ENCODE measurements at places on chromosomes 1 and 21. TPM values are rescaled to one million over a fixed set of nuclear protein-coding genes. Genes with fewer than 3 reads are reported as not detected.

DNA sequence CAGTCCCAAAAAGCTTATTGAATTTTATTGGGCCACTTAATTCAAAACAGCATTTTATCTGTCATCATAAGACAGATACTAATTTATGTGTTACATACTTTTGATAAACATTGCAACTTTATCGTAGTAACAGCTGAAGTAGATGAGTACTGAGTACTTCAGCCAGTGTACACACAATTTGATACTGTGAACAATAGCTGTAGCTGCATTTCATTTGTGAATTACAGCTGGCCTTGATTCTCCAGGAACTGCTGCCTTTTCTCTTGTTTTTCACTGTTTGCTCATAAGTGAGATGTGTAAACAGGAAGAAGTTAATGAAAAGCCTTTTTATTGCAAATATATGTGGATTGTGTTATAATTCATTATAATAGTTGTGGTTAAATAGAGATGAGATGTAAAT lies 10.2 kb downstream of the UAP1 start:
- H3K4me3 ChIP-seq = no peak overlapping the region
- no peak for DNase-seq
- H3K36me3 ChIP-seq = peaks cover 10% of the 10 kb centered on the region

DNA sequence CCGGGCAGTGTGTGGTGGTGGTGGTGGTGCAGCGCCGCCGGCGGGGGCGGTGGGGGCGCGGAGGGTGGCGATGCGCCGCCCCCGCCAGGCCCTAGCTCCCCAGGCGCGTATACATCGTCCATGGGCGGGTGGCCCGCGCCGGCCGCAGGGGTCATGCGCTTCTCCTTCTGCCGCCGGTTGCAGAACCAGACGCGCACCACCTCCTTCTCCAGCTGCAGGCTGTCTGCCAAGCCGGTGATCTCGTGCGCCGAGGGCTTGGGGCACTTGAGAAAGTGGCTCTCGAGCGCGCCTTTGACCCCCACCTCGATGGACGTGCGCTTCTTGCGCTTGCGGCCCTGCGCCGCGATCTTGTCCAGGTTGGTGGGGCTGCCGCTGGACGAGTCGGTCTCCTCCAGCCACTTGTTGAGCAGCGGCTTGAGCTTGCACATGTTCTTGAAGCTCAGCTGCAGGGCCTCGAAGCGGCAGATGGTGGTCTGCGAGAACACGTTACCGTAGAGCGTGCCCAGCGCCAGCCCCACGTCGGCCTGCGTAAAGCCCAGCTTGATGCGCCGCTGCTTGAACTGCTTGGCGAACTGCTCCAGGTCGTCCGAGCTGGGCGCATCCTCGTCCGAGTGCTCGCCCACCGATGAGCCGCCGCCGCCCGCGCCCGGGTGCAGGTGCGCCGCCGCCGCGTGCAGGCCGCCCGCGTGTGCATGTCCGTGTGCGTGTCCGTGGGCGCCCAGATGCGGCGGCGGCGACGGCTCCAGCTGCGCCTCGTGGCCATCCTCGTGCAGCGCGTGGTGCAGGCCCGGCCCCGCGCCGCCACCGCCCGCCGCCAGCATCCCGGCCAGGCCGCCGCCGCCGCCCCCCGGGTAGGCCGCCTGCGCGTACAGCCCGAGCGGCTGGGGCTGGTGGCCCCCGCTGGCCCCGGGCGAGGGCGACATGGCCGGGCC lies 926 bp downstream of the POU3F1 start:
- peaks cover 54% of the 10 kb centered on the region for H3K4me1 ChIP-seq
- no peaks in the 10 kb centered on the region for H3K36me3 ChIP-seq
- H3K27ac ChIP-seq = peak overlapping the region; percentile 71
- no peak for DNase-seq
- H3K4me3 ChIP-seq = peak overlapping the region; percentile 78

The NTMT2 gene
- not detected for total RNA-seq

The VWA1 gene
- 18.3 TPM for total RNA-seq

The TMEM61 gene
- 6.3 TPM for total RNA-seq

The FAM3B gene
- 1.9 TPM for total RNA-seq

The CLIC6 gene
- 2.5 TPM for total RNA-seq

- H3K27me3 ChIP-seq = no peaks in the 10 kb centered on the region
- H3K36me3 ChIP-seq = peaks cover 22% of the 10 kb centered on the region
- DNase-seq = no peak
- H3K27ac ChIP-seq = no peak overlapping the region
- H3K4me1 ChIP-seq = peaks cover 19% of the 10 kb centered on the region
These were observed 64.9 kb downstream of the EVA1C start for GRCh38 chr21:32477424-32477745.

The FCMR gene
- total RNA-seq = 2.9 TPM

DNA sequence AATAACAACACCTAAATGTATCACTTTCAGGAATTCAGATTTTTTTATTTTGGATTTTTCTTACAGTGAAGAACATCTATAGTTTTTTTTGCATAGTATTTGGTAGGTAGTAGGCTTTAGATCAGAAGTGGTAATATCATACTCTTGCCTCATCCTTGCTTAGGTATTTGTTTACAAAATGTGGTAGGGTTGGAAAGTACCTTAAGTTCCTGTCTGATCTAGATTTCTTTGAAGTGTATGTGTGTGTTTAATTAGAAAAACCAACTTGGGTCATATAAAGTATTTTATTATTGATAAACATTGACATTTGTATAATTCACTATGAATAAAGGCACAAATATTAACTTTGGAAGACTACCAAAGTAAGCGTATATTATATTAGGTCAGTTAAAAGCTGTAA lies 85.3 kb upstream of the GPR88 start:
- no peak overlapping the region for H3K27ac ChIP-seq
- no peaks in the 10 kb centered on the region for H3K4me1 ChIP-seq
- H3K36me3 ChIP-seq = no peaks in the 10 kb centered on the region
- no peaks in the 10 kb centered on the region for H3K27me3 ChIP-seq
- H3K4me3 ChIP-seq = no peak overlapping the region

The EXO1 gene
- 1.6 TPM for total RNA-seq

DNA sequence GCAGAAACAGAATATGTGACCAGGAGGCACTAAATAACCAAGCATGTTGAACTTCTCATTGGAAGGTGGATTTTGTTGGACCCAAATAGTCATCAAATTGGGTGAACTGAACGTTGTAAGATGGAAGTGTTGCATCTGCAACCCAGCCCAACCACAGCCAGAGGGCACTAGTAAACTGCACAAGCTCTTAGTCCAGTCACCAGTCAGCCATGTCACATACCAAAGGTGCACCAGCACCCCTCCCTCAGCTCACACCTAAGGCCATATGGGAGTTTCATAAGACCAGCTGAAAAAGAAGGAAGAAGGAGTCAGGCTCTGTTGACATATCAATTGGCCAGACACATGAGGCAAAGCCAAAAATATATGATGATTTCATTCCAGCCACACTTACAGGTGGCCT lies 481.7 kb upstream of the NR5A2 start:
- no peak overlapping the region for H3K4me3 ChIP-seq
- H3K27ac ChIP-seq = no peak overlapping the region
- no peaks in the 10 kb centered on the region for H3K36me3 ChIP-seq
- DNase-seq = no peak
- no peaks in the 10 kb centered on the region for H3K4me1 ChIP-seq
- no peaks in the 10 kb centered on the region for H3K27me3 ChIP-seq

GRCh38 chr21:44952116-44952928 lies 12.5 kb downstream of the SLX9 start:
- no peak for DNase-seq
- no peak overlapping the region for H3K4me3 ChIP-seq
- H3K27me3 ChIP-seq = no peaks in the 10 kb centered on the region
- peaks cover 19% of the 10 kb centered on the region for H3K4me1 ChIP-seq
- no peak overlapping the region for H3K27ac ChIP-seq

DNA sequence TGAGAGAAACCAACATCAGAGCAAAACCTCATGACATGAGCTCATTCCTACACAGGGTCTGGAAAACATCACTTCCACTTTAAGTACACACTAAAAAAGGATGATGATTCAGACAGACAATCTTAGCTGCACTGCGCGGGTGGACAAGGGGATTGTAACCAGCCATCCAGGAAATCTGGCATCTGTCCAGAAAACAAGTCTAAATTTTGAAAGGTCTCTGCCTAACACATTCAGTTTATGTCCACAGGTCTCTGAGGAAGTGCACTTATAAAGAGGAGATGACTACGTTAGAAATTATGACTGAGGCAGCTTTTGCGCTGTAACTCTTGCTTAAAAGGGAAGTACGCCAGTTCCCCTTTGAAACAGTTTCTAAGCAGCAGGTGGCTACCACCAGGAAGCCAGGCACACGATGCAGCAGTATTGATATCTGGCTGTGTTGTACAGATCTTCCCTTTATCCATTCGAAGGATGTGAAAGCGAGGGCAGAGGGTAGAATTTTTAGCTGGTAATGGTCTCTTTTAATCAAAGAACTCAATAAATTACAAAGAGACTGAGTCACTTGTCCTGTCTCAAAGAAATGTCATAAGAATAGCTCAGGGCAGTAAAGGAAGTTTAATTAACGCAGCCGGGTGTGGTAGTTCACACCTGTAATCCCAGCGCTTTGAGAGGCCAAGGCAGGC lies 128.0 kb downstream of the SETD4 start:
- H3K36me3 ChIP-seq = no peaks in the 10 kb centered on the region
- H3K4me3 ChIP-seq = no peak overlapping the region
- no peak for DNase-seq
- peaks cover 7% of the 10 kb centered on the region for H3K4me1 ChIP-seq
- peak overlapping the region; percentile 67 for H3K27ac ChIP-seq
- H3K27me3 ChIP-seq = no peaks in the 10 kb centered on the region

The SDCCAG8 gene
- total RNA-seq = 62.7 TPM
